Stimulated activated CD8-positive, alpha-beta memory T cell treated with anti-CD3 and anti-CD28 coated beads, Interleukin-4, amount 100 ng/mL, for 24 hours (primary cell): ENCODE measurements at places on chromosomes 2 and 18.

DNA sequence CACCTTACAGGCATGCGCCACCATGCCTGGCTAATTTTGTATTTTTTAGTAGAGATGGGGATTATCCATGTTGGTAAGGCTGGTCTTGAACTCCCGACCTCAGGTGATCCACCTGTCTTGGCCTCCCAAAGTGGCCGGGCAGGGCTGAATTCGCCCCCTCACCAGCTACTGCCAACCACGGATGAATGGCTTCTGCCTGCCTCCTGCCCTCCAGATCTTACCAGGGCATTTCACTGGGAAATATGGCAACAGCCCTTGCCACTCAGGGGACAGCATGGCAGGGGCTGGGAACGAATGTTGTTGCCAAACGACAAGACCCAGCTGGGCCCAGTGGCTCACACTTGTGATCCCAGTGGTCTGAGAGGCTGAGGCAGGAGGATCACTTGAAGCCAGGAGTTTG is 1.8 kb upstream of the ALPP start:
- DNase-seq, result no peak

DNA sequence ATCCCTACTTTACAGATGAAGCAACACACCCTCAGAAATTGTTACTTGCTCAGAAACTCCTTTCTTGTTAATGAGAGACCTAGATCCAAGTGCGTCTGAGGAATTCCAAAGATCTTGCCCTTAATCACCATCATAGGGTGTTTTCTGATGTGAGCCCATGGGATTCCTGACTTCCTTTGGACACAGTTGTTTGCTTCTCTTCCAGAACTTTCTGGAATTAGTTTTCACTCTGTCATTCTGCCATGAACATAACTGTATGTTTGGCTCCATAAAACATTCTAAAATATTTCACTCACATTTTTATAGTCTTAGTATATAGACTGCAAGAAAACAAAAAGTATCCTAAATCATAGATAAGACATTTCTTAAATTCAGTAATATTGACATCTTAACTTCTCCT is 593.9 kb upstream of the SOX11 start:
- no peak for DNase-seq

DNA sequence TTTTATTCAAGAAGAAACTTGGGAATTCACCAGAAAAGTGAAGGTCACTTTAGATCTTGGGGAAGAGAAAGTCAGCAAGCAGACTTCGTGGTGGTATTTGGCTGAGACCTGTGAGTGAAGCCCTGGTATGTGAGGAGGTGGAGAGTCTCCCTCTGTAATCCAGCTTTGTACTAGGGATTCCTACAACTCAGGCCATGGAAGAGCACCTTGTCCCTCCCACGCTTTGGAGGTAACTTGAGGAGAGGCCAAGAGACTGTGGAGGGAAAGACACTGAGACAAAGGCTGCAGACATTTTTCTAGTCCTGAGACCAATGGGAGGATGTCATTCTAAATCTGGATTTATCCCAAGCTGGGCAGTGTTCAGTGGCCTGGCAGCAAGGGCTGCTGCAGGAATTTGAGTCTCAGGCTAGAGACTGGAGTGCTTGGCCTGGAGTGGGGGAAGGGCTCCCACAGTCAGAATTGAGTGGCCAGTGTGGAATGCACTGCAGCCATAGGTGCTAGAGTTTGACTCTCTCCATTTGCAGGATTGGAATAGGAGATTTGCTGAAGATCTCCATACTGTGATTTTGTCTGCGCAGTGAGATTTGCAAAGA is 219.0 kb downstream of the ACTR3 start:
- no peak for DNase-seq

DNA sequence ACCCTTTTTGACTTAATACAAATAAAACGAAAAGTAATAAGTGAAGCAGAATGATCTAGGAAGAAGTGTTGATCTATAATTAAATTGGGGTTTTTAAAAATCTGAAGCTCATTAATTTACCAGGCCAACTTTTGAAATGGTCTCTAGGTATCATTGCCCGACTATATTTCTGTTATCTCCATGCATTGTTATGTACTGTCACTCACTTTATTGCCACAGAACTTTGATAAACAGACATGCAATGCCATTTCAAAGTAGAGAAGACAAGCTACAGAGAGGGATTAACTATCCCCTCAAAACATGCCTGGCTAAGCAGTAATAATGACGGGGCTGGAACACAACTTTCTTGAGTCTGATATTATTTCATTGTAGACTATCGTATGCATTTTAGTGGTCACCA is 147.6 kb upstream of the ITGA4 start:
- DNase-seq, result no peak

DNA sequence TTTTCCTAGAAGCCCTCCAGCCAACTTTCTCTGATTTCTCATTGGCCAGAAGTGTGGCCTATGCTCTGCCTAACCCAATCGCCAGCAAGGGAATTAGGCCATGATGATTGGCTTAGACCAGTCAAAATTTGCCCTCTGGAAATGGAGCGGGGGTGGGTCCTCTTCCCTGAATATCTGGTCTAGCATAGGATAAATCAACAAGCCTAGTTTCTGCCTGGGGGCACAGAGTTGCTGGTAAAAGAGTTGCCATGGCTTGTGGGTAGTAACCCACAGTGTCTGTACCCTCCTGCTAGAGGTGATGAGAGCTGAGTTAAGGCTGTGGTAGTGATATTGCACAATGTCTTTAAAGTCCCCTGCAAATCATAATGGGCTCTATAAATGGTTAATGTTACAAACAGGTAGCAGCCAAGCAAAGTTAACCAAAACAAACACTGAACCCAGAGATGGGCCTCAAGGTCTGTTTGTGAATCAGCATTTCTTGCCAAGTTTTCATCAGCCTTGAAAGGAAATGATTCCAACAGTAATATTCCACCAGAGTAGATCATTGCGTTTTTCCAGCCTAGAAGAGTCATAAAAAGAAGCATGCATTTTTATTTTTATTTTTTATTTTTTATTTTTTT is 19.3 kb downstream of the GALM start:
- DNase-seq, result no peak

DNA sequence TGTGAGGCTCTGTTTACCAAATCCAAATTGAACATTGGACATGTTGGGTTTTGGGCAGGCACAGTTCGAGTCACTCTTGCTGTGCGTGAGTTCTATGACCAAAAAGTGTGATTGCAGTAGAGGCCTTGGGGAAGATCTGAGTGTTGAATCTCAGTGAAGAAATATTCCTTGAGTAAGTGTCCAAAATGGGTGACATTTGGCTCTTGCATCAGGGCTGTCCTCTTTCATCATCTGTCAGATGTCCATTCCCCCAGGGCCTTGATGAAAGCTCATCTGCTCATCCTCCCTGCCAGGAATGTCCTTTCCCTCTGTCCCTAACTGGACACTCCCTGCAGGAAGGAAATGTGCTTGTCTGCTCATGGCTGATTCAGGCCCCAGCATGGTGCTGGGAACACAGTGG is 6.4 kb upstream of the SFTPB start:
- no peak for DNase-seq

DNA sequence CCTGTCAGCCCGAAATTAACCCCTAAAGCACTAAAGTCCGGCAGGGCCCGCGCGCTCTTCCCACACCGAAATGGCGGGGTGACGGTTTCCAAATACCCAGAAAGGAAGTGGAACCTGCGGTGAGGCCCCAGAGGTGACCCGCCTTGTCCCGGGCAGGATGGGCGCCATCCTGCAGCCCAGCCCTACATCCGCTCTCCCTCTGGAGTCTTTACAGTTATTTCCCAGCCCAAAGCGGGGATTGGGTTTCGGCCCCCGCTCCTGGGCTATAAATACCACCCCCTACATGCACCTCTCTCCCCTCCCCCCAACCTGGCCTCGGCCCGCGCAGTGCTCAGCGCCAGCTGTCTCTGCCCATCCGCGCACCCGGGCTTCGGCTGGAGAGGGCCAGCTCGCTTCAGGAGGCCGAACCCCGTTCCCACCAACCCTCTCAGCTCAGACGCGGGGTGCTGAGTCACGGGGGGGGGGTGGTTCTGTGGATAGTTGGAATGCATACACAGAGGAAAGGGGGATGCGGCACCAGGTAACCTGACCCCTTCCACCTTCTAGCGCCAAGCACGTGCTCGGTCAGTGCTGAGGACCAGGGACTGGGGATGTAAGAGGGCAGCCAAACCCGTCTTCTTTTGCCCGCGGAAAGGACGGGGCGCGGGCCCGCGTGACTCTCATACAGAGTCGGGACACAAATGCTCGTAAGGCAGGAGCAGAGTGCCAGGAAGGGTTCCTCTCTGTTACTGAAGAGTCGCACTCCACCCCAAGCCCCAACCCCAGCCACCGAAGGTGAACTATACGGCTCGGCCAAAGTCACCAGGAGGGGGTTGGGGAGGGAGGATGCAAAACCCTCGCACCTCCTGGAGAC is at the start of gene TUBA4B:
Gene TUBA4B, plus strand, starts transcription at position 344 of the 853 bp plus-strand sequence. Its CDS starts 165 bp downstream, at position 509.
- DNase-seq, result no peak

GRCh38 chr18:45755934-45756333 is 32.0 kb downstream of the SLC14A1 start:
- no peak for DNase-seq

- DNase-seq, result no peak
These were observed 48.2 kb downstream of the KCMF1 start for GRCh38 chr2:85019121-85019520.

- no peak for DNase-seq
These were observed 726 bp upstream of the SS18 start for GRCh38 chr18:26091047-26091630.

DNA sequence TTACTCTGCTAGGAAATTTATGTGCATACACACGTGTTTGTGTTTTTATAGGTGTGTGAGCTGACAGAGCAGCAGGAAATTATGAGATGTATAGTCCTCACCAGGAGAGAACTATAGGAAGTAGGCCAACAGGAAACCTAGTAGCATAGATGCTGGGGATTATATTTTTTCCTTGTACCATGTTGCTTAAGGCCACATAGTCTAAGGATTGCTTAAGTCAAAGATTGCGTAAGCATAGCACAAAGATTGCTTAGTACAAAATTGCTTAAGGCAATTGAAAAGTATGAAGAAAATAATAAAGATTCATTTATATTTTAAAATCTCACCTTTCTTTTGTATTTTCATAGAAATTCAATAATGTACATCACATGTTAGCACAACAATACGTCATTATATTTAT is 18.7 kb upstream of the CCDC102B start:
- no peak for DNase-seq

DNA sequence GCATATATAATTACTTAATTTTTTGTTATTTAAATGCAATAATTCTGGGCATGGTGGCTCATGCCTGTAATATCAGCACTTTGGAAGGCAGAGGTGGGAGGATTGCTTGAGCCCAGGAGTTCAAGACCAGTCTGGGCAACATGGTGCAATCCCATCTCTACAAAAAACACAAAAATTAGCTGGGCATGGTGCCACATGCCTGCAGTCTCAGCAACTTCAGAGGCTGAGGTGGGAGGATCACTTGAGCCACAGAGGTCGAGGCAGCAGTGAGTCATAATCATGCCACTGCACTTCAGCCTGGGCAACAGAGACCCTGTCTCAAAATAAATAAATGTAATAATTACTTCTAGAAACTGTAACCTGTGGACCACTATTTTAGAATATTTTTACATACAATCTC is 21.5 kb upstream of the TMEM87B start:
- DNase-seq, result no peak

- DNase-seq, result no peak
These were observed 93.9 kb downstream of the SPTBN1 start for GRCh38 chr2:54549917-54550518.

GRCh38 chr18:24841536-24841935 is 381.1 kb downstream of the HRH4 start:
- no peak for DNase-seq

- DNase-seq, result no peak
These were observed 397.2 kb upstream of the CDH19 start for GRCh38 chr18:67001052-67001451.

DNA sequence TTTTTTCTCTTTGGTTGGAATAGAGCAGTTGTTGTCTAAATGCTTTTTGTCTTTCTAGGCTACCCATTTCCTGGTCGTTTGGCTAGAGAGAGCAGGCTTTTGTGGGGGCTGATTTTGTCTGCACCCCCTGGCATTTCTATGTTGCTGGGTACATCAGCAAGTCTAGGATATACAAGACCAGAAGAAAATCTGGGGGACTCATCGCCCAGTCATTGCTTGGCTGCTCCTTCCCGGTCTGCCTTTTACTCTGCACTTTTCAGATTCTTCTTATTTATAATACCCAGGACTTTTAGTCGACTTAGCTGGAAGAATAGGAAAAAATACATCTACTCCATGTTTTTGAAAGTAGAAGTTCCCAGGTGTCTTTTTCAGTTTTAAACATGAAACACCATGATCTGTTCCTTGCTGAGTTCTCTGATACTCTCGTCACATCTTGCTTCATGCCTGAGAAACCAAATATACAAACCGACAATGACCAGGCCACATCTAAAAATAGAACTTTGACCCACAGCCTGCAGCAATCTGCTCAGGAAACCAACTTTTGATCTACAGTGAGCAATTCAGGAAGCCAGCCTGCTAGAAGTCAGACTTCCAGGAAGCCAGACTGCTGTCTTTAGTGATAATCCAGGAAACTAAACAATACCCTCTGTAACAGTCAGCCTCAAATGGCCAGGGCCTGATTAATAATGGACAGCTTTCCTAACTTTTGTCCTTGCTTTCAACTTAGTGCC is 163.8 kb upstream of the MEX3C start:
- DNase-seq, result no peak

DNA sequence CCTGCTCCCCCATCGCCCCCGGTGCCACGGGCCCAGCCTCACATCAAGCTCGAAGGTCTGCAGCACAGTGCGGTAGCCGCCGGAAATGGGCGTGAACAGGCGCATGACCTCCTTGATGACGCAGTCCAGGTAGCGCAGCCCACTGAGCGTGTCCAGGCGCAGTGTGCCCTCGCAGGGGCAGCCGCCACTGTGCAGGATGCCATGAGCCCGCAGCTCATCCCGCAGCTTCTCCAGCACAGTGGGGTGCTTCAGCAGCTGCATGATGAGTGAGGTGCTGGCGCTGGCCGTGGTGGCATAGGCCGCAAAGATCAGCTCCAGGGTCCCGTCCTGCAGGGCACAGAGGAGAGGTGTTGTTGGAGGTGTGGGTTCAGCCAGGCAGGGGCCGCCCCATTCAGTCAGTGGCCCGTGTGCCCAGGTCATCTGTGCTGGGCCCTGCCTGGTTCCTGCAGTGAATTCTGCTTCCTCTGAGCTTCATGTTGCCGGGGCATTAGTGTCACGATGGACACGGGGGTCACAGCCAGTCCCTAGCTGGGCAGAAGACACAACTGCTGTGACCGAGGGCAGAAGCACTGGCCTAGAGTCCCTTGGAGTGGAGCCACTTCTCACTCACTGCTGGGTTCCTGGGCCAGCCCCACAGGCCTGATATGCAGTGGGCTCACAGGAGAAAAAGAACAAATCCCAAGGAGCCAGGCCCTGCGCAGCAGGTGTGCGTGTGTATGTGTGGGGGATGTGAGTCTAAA is 14.5 kb downstream of the CYP26B1 start:
- no peak for DNase-seq
